ENCODE measurements at places on chromosomes 3 and 15.
A peak's percentile ranks its signal among the peaks of the same experiment; 100 is the strongest.

- DNase-seq: no peak
These were observed 215.2 kb upstream of the ROBO2 start for GRCh38 chr3:76824658-76825240.

- DNase-seq: no peak
These were observed 144.6 kb downstream of the MYO9A start for GRCh38 chr15:71973366-71973765.

DNA sequence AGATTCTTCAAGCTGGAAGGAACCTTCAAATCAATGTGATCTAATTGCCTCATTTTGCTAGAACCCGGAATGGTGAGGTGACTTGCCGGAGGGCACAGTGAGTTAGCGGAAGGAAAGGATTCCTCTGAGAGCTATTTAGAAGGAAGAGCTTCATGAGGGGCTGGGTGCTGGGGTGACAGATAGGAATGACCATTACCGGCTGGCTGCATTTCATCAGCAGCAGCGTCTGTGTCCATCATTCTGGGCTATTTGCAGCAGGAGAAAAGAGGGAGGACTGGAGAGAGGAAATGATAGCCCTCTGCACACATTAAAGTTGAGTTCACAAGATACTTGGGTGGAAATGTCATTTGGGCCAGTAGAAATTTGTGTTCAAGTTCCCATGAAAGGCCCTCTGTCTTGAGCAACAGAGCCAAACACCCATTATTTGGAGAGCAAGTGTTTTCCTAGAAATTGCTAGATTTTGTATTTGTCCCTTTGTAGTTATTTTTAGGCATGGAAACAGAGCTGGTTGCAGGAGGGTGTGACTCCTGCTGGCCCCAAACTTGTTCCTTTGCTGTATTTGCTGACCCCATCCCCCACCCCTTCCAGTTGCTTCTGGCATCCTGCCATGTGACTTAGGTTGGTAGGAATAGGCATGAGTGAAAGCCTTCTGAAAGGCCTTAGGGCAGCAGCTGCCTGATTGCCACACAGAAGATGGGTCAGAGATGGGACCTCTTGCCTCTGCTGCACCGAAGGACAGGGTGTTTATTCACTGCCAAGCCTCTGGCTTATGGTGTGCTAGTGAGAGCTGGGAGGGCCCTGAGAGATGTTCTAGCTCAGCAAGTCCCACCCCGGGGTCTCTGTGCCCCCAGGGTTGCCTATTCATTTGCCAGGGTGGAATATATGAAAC is 87.5 kb upstream of the PLXNA1 start:
- DNase-seq: no peak

DNA sequence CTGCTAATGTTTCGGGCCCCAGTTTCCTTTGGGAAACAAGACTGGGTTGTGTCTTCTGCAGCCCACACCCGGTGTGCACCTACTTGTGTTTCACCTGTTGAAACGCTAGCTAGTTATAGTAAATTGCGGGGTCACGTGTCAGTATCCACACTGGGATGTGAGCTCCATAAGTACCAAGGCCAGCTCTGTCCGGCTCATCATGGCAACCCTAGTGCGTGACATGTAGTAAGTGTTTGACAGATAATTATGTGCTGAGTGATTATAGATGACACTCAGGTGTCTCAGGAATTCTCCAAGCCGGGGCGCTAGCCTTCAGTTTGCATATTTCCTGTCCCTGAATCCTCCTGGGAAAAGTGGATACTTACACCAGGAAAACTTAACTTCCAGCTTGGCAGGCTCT is 12.8 kb downstream of the APOD start:
- no peak for DNase-seq

DNA sequence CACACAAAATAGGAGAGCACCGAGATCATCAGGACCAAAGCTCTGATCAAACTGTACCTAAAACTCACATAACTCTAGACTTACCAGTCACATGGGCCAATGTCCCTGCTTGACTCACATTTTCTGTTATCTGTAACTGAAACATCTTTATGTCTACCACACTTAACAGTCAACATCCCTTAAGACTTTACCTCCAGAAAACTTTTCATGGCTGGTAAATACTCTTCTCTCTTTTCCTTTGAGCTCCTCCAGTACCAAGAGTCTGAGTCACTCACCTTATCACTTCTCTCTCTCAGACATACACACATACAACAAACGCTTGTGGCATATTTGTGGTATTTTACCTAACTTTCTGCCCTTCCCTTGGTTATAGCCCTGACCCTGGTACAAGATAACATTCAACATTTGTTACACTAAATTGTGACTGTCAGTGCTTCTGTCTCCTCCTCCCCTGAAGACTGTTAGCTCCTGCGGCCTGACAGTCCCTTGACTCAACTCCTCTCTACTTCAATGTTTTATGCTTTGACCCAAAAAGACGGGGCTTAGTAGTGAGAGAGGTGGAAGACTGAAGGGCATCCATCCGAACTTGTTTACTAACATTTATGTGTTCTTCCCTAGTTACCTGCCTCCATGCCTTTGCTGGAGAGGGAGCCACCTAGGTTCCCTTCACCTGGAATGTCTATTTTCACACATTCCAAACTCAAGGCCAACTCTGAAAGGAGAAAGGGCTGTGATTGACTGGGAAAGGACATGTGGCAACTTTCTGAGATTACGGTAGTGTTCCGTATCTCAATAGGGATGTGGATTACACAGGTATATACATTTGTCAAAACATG is 3.7 kb upstream of the EFHB start:
- DNase-seq: peak; percentile 80

DNA sequence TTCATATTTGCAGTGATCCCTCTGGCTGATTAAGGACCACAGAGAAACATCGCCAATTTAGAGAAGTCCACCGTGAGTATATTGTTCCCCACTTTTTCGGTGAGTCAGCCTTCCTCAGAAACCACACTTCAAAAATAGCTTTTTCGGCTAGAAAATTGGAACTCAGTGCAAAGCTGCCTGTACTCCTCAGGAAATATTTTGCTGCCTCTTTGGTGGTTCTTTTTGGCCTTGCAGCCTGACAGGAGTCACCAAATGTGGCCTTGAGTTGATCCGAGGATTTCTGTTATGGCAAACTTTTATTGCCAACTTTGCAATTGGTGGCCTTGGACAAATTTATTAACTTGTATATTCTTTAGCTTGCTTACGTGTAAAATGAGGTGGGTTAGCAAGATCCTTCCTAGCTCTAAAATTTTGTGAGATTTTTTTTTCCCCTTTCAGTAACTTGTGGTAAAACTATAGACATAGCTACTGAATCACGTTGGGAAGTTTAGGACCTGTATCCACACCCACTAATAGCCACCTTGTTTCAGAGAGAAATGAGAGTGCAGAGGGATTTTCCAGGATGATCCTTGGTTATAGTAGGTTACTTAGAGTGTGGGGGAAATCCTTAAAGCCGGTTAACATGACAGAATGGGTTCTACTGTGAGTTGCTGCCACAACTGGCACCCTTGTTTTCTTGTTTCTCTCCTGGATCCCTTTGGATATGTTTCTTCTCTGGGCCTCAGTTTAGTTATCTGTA is 9.9 kb downstream of the ARL6IP5 start:
- no peak for DNase-seq

DNA sequence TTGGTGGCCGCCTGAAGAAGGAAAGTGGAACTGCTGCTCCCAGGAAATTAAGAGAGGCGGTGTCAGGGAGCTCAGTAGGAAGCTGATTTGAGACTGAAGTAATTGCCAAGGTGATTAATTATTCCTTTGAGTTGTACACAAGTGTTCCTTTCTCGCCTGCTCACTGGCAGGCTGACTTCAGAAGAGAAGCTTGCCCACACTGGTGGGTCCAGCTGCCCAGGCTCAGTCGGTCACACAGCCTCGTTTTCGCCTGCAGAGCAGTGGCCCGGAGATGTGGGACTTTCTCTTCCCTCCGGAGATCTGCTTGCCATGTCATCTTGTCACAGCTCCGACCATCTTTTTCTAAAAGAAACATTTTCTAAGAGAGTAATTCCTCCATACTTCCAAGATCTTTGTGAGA is 478.0 kb downstream of the MCTP2 start:
- no peak for DNase-seq

- no peak for DNase-seq
These were observed 753.5 kb downstream of the NAALADL2 start for GRCh38 chr3:175612487-175613196.

DNA sequence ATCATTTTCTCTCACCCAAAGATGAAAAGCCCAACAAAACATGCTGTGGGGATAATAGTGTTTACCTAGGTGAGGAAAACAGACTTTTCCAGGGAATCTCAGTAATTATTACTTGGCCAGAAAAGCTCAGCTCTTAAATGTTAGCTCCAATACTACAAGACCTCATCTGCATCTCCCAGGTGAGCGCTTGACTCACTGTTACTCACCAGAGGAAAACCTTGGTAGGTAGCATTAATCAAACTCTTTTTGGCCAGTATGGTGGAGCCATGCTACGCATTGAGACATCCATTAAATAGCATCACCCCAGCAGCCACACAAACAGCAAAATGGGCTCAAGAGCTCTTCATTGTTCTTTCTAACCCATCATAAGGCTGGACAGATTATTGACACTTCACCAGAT is 99.0 kb downstream of the TIGIT start:
- DNase-seq: no peak

- DNase-seq: no peak
These were observed 665.0 kb downstream of the NTRK3 start for GRCh38 chr15:87591582-87591981.

DNA sequence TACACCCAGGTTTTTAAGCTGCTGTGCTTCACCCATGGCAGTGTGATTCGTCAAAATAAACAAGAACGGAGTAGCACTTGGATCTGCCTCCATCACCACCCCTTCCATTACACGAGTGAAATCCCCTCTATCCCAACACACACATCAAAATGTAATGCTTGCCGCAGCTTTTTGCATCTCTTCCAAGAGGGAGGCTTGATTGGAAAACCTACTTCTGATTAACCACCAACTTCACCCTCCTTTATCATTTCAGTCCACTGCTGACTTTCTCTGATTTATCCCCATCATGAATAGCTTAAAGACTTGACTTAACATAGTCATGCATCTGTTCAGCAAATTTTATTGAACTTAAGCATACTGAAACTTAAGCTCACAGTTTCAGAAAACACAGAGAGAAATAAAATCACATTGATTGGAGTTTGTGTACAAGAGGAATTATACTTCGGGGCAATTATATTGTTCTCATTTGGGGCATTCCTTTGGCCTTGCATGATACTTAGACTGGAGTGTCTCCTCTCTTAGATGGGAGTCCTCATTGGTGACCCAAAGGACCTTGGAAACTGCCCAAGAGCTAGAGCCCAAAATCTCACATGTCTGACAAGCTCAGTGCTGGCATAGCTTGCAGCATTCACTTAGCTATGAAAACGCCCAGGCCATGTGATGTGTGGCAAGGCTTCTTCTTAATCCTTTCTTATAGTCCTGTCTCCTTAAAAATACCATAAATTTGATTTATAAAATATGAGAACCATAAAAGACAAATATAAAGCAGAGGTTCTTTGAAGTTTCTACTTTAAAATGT is 124.3 kb upstream of the UMPS start:
- DNase-seq: no peak

- DNase-seq: no peak
These were observed 17.8 kb downstream of the TMEM212 start for GRCh38 chr3:171860830-171861535.

- no peak for DNase-seq
These were observed 423 bp upstream of the PHLDB2 start for GRCh38 chr3:111858642-111859041.

- no peak for DNase-seq
These were observed 179.0 kb downstream of the P3H2 start for GRCh38 chr3:189941679-189942078.

- DNase-seq: peak; percentile 60
These were observed 163.4 kb downstream of the KLF13 start for GRCh38 chr15:31489801-31490646.

GRCh38 chr15:70471517-70471916 is 291.8 kb downstream of the UACA start:
- no peak for DNase-seq

- DNase-seq: no peak
These were observed 118.1 kb downstream of the LRRK1 start for GRCh38 chr15:101037090-101037830.

DNA sequence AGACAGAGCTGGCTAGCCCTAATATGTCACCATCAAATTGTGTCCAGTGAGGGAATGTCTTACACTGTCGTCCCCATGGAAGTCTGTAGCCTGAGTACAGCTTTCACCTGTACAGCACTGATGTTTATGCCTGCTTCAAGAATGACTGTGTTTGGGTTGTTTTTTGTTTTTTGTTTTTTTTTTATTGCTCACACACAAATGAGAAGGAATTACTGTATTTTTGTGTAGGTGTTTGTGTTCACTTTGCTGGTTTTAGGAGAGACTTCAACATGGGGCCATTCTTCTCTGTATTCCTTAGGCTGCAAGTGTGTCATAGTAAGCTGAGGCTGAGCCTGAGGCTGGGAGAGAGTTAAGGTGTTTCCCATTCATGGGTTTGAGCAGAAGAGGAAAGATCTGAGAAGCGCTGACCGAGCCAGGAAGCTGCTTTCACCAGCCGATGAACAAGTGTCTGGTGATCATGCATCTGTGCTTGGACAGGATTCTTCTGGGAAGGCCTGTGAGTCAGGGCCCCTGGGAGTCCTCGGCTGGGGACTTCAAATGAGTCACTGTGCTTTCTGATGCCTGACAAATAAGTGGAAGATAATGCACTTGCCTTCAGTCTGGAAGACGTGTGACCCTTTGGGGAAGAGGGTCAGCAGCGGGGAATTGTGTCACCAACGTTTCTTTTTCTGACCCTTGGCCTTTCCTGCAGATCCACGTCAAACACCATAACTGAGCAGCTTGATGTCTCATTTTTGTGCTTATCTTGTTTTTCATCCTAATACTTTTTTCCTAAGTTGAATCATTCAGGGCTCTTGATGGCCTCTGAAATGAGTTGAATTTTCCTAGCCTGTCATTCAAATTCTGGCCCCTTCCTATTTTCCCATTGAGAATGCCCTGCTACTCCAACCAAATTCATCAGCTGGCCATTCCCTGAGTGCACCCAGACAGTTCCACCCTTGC is 36.7 kb upstream of the ZBTB38 start:
- peak; percentile 67 for DNase-seq

GRCh38 chr15:66043264-66043663 is 174.0 kb downstream of the RAB11A start:
- DNase-seq: no peak

DNA sequence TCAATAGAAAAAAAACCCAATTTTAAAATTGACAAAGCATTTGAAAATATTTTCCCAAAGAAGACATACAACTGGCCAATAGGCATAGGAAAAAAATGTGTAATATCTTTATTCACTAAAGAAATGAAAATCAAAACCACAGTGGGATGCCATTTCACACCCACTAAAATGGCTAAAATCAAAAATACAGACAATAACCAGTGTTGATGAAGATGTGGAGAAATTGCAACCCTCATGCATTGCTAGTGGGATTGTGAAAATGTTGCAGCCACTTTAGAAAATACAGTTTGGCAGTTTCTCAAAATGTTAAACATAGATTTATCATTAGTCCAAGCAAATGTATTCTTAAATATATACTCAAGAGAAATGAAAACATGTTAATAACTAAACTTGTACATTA is 315.1 kb upstream of the GPR149 start:
- no peak for DNase-seq
